Smooth muscle cell of the brain vasculature (primary cell): ENCODE measurements at places on chromosomes 3 and 15.

DNA sequence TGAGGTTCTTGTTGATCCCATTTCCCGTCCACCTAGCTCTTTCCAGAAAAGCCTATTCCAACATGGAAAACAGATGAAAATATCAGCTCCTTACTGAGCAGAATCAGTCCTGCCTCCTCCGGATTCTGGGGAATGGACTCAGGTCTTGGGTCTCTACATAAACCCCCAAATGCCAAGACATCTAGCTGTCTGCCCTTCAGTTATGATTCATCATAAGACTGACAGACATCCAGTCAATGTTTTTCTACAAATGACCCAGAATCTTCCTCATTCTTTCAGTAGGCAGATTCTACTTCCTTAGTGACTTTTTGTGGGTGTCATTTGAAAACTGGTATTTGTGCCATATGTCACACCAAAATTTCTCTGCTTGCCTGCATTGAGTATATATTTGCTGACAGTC lies 103.0 kb upstream of the TGFBR2 start:
- DNase-seq = no peak

GRCh38 chr3:171901615-171902312 lies 58.6 kb downstream of the TMEM212 start:
- DNase-seq = no peak

DNA sequence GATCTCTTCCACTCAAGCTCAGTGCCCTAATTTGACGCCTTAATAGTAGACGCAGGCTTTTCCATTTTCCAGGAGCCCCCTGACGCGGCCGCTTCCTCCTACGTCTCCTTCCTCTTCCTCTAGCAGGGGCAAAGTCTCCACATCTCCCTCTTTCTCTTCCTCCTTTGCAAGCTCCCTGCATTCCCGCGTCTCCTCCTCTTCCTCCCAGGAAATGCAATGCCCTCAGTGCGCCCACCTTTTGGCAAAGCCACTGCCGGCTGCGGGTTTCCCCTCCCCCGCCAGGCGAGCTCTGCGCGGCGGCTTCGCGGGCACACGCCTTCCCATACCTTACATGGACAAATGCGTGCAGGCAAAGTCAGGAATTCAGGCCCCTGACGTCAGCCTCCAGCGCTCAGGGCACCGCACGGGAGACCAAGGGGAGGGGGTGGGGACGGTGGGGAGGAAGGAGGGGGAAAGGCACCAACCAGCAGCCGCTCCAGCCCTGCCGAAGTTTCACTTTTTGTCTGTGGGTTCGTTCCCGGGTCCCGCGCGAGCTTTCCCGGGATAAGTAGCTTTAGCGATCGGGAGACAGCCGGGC lies 432 bp upstream of the LPP start:
- peak; percentile 72 for DNase-seq

- DNase-seq = no peak
Observed at GRCh38 chr3:58063022-58063815, 55.0 kb downstream of the FLNB start.

DNA sequence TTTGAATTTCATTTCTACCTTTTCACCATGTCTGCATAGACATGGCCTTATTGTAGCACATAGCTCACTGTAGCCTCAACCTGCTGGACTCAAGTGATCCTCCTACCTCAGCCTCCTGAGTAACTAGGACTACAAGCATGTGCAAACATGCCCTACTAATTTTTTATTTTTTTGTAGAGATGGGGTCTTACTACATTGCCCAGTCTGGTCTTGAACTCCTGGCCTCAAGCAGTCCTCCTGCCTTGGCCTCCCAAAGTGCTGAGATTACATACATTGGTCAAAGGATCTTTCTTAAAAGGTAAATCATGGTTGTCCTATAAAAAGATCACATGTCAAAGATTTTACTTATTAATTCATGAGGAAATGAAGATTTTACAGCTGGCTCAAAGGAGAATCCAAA lies 57.2 kb upstream of the GOLGA8B start:
- no peak for DNase-seq

DNA sequence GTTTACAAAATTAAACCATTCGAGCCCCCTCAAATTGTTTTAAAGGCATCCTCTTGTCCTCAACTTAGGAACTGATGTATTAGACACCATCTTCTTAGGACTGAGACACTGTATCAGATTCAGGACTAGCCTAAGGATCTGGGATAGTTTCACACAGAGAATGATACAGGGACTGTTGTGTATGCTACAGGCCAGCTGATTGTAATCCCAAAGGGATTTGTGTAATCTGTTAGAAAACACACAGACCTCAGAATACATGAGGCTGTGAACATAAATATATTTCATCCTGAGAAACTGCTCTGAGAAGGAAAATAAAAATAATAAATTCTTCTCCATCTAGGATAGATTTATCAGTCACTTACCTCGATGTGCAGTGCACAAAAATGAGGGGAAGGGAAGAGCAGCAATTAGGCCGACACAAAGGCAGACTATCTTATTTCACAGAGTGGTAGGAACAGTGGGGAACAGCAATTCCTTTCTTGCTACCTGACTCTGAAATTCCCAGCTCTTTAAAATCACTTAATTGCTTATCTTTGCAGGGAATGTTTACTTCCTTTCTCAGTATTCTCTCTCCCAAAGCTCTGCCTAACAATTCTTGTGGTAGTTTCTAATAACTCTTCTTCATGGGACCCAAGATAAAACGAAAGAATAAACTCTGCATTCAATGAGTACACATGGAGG lies 322.5 kb downstream of the MAGI1 start:
- DNase-seq = no peak

DNA sequence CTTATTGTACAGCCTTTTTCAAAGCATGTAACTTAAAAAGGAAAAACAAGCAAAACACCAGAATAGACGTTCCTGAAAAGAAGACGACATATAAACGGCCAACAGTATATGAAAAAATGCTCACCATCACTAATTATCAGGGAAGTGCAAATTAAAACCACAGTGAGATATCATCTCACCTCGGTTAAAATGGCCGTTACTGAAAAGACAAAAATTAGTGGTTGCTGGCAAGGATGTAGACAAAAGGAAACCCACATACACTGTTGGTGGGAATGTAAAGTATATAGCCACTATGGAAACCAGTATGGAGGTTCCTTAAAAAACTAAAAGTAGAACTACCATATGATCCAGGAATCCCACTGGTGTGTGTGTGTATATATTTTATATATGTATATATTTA lies 64.5 kb upstream of the MLF1 start:
- no peak for DNase-seq

- DNase-seq = no peak
Observed at GRCh38 chr3:197525706-197526105, 30.1 kb downstream of the BDH1 start.

DNA sequence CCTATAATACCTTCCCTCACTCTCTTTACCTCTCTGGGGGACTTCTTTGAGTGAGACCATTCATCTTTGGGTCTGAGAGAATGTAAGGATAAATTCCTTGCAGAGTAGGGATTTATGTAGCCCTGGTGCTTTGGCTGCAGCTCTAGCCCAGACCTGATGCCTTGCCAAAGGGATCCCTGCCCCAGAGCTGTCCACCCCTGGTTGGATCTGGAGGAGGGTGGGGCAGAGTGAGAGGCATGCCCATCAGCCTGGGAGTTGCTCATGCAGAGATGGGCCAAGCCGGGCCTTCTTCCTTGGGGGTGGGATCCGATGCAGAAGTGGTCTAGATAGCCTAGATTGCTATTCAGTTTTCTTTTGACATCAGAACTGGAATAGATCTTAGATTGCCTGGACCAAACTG lies 31.5 kb downstream of the RTP1 start:
- DNase-seq = no peak
